ENCODE measurements at places on chromosomes 12 and 14.

- no peak overlapping the region for H3K4me3 ChIP-seq
- no peak overlapping the region for H3K27ac ChIP-seq
- no peaks in the 10 kb centered on the region for H3K27me3 ChIP-seq
- no peaks in the 10 kb centered on the region for H3K36me3 ChIP-seq
- DNase-seq, result no peak
Observed at GRCh38 chr12:81005606-81006005, 67.9 kb upstream of the LIN7A start.

DNA sequence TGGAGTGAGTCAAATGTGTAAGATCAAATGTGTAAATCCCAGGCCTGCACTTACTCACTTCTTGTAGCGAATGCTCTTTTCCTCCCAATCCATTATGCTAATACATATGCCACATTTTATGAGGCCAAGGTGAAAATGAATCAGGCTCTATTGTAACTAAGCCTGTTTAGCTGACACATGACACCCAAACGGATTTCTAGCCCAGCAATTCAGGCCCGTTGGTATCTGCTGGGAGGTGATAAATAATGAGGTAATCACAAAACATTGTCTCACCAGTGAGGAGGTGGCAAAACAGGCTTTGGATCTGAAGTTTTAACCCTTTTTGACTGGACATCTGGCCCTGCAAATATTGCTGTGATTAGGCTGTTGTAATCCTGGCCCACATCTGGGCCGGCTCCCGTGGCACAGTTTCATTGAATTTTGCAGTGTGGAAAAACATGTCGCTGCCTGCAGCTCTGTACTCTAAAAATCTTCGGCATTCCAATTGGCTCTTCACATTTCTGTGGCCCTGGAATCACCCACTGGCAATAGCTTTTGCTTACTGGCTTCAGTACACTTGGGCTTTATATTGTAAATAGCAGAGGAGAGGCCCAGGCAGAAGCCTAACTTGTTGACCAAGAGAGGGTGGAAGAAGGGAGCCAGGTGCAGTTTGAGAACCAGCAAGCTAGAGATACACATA, 106.1 kb downstream of the PAX9 start:
- no peaks in the 10 kb centered on the region for H3K4me1 ChIP-seq
- H3K36me3 ChIP-seq, result no peaks in the 10 kb centered on the region
- no peak for DNase-seq
- no peaks in the 10 kb centered on the region for H3K27me3 ChIP-seq

GRCh38 chr12:114238808-114239207, 167.1 kb downstream of the TBX5 start:
- no peaks in the 10 kb centered on the region for H3K27me3 ChIP-seq
- no peak for DNase-seq

DNA sequence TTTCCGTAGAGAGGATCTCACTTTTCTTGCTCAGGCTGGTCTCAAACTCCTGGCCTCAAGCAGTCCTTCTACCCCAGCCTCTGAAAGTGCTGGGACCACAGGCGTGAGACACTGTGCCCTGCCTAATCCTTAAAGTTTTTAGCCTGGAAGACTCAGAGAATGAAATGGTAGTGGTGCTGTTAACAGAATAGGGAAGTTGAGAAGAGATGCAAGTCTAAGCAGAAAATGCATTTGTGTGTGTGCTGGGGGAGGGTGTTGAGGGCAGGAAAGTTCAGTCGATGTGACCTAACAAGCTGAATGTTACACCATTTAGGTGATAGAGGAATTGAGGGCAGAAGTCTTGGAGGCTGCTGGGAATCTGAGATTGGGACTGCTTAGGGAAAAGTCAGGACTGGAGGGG, 6.9 kb upstream of the TUBA1A start:
- no peak overlapping the region for H3K4me3 ChIP-seq
- H3K4me1 ChIP-seq, result no peaks in the 10 kb centered on the region
- H3K27ac ChIP-seq, result no peak overlapping the region
- H3K36me3 ChIP-seq, result no peaks in the 10 kb centered on the region

GRCh38 chr12:89709995-89710872, 1.6 kb upstream of the ATP2B1 start:
- no peaks in the 10 kb centered on the region for H3K36me3 ChIP-seq
- peak overlapping the region; percentile 86 for H3K4me3 ChIP-seq
- no peaks in the 10 kb centered on the region for H3K27me3 ChIP-seq

DNA sequence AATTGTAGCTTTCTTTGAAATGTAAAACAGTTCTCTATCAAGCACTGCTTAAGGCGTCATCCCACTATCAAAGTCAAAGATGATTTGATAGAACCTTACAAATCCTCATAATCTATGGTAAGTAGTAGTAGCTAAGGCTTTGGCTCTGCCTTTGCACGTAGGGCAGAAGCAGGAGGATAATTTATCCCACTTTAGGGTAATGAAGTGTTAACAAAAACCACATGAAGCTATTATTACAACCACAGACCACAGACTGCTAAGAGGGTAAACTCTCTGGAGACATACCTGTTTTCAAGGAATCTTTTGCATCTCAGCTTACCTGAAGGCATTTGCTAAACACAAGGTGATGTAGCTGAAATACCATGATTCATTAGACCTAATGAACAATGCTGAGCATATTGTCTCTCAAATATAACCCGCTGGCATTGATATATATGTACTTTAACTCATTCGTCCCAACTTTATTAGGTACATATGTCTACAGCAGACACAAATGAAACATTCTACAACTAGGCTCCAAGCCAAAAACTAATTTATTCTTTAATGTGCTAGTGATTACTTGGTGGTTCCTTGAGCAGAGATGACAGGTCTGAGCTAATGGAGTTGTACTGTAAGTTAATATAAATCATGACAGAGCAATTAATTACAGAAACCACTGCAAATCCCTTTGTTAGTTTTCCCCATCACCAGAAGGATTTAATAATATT, 368.8 kb downstream of the ETNK1 start:
- H3K4me1 ChIP-seq, result no peaks in the 10 kb centered on the region
- no peak overlapping the region for H3K4me3 ChIP-seq
- H3K27ac ChIP-seq, result no peak overlapping the region
- H3K36me3 ChIP-seq, result no peaks in the 10 kb centered on the region
- no peak for DNase-seq

- no peak overlapping the region for H3K4me3 ChIP-seq
- H3K27ac ChIP-seq, result no peak overlapping the region
- H3K36me3 ChIP-seq, result no peaks in the 10 kb centered on the region
- DNase-seq, result no peak
Observed at GRCh38 chr12:26557326-26557725, 275.7 kb downstream of the ITPR2 start.

DNA sequence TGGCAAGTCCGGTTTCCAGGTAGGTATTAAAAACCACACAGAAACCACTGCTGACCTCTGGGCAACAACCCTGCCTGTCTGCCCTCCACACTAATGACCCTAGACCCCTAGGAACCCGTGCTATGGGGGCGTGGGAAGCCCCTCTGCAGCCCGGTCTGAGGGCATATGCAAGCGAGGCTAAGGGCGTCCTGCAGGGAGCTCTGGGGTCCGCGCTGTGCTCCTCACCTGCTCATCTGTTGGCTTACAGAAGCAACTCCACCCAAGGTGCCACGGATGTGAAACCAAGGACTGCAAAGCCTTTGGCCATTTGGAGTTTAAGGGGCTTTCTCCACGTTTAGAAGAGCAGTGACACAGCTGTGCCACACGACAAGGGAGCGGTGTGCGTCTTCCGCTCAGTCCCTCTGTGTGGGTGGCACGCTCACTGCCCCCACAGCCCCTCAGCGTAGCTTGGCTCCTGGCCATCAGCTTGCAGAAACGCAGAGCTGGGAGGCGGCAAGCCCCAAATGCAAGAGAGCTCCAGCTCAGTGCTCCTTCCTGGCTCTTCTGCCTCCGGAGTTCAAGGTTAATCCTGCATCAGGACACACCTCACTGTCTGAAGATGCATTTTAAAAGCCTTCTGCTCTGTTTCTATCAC, 18.4 kb downstream of the AMN start:
- H3K36me3 ChIP-seq, result peaks cover 11% of the 10 kb centered on the region
- no peak overlapping the region for H3K4me3 ChIP-seq
- DNase-seq, result no peak
- H3K27ac ChIP-seq, result no peak overlapping the region
- no peaks in the 10 kb centered on the region for H3K27me3 ChIP-seq

DNA sequence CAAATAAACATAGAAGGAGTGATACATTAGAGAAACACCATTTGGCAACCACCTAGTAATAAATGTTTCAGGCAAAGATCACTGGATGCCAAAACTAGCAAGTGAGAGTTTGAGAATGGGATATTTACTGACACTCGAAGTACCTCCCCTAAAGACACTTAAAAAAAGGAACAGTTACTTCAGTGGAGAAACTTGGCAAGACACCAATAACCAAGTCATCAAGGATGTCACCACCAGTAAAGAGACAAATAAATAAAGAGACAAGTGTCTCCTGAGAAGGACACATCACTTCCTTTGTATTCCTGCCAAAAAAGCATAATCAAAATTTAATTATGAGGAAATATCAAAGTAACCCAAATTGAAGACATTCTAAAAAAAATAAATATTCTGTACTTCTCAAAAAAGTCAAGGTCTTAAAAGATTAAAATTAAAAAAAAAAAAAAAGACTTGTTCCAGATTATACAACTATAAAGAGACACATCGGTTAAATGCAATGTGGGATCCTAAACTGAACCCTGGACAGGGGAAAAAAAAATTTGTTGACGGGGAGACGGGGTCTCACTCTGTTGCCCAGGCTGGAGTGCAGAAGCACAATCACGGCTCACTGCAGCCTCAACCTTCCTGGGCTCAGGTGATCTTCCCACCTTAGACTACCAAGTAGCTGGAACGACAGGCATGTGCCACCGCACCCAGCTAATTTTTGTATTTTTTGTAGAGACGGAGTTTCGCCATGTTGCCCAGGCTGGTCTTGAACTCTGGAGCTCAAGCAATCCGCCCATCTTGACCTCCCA, 26.4 kb downstream of the TM7SF3 start:
- H3K27ac ChIP-seq, result no peak overlapping the region
- no peak overlapping the region for H3K4me3 ChIP-seq
- DNase-seq, result no peak
- H3K4me1 ChIP-seq, result no peaks in the 10 kb centered on the region

GRCh38 chr12:52246720-52247621, 13.9 kb downstream of the KRT7 start:
- H3K36me3 ChIP-seq, result no peaks in the 10 kb centered on the region
- peaks cover 14% of the 10 kb centered on the region for H3K4me1 ChIP-seq
- peak; percentile 59 for DNase-seq
- H3K27me3 ChIP-seq, result no peaks in the 10 kb centered on the region
- no peak overlapping the region for H3K4me3 ChIP-seq

DNA sequence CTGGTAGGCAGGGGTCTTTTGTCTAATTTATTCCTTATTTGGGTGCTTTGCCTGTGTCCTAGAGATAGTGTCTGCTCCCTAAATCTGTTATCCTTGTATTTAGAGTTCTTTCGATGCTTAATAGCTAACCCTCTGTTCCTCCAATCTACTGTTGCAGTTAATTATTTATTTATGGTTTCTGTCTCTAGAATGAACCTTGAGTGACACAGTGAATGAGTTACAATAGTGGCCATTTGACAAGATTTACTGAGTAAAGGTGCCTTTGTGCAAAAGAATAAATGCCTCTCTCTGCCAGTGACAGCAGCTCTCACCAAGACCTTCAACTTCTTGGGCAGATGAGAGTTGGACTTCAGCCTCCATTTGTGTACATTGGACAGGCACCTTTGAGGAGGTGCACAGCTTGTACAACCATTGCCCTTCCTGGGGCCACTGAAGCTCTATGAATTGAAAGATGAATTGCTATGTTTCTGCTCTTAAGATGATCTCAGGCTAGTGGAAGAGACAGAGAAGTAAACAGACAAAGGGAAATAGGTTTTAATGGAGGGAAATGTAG, 165.9 kb downstream of the DERA start:
- H3K36me3 ChIP-seq, result no peaks in the 10 kb centered on the region
- peak; percentile 19 for DNase-seq
- H3K4me3 ChIP-seq, result no peak overlapping the region
- H3K4me1 ChIP-seq, result no peaks in the 10 kb centered on the region

DNA sequence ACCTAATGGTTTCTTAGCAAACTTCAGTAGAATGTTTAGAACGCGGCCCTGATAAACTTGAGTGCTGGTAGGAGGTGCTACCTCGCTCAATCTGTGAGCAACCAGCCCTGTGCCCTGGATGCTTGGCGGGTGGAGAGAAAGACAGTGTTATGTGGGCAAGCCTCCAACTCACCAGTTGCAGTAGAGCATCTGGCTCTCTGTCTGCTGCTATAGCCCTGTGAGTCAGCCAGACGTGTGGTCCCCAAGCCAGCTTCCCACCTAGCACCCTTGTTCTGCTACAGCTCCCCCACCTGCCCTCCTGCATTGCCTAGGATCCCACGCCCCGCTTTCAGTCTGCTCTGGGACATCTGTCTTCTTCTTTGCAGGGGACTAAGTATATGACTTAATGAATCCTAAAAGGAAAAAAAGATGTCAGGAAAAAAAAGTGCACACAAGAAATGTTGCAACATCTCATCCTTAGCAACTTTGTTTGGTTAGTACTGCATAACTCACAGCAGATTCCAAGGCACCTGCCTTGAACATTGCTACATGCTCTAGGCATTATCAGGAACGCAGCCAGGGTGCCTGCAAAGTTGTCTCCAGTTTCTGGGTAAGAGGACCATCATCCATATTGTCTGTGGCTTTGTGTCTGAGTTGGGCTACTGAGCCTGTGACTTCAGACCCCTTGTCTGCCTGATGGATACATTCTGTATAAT, 13.6 kb downstream of the SNRNP35 start:
- H3K27me3 ChIP-seq, result no peaks in the 10 kb centered on the region
- no peaks in the 10 kb centered on the region for H3K36me3 ChIP-seq
- no peak for DNase-seq
- no peaks in the 10 kb centered on the region for H3K4me1 ChIP-seq

DNA sequence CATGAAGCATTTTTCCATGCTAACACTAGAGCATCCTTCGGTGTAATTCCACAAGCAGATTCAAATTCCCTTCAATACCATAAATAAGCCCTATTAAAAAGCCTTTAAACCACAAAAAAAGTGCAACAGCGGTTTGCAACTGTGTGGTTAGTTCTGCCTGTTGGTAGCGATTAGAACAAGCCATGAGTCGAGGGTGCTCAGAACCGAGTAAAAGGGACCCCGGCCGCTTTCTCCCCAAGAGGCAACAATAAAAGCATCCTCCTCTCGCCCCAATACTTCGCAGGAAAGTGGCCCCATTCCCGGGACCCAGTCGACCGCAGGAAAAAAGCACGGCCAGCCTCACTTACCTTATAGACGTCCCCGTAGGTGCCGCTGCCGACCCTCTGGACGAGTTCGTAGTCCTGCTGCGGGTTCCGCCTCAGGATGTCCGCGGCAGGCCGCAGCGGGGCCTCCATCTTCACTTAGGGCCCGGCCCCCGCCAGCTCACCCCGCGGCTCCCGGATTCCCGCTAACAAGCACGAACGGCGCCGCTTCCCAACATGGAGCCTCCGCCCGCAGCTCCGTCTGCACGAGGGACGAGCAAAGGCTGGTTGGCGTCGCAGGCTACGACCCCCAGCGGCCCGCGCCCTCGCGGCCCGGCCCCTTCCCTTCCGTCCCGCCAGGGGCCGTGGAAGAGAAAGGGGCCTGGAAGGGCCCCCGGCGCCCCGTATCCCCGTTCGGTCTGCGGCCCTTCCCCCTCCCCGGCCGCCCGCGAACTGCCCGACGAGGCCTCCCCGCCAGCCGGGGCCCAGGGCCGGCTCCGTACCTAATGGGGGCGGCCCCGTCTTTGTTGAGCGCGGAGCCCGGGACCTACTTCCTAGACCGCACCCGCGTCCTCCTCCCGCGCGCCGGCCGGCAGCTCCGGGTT, 521 bp downstream of the MAP4K5 start:
- H3K27me3 ChIP-seq, result no peaks in the 10 kb centered on the region
- peak overlapping the region; percentile 99 for H3K27ac ChIP-seq
- DNase-seq, result peak; percentile 47

- H3K4me3 ChIP-seq, result no peak overlapping the region
- no peaks in the 10 kb centered on the region for H3K27me3 ChIP-seq
- no peaks in the 10 kb centered on the region for H3K4me1 ChIP-seq
- peak; percentile 57 for DNase-seq
- no peaks in the 10 kb centered on the region for H3K36me3 ChIP-seq
- no peak overlapping the region for H3K27ac ChIP-seq
Observed at GRCh38 chr14:59688224-59689170, 111.9 kb upstream of the CCDC175 start.
